ENCODE measurements at places on chromosomes 3 and 15.

DNA sequence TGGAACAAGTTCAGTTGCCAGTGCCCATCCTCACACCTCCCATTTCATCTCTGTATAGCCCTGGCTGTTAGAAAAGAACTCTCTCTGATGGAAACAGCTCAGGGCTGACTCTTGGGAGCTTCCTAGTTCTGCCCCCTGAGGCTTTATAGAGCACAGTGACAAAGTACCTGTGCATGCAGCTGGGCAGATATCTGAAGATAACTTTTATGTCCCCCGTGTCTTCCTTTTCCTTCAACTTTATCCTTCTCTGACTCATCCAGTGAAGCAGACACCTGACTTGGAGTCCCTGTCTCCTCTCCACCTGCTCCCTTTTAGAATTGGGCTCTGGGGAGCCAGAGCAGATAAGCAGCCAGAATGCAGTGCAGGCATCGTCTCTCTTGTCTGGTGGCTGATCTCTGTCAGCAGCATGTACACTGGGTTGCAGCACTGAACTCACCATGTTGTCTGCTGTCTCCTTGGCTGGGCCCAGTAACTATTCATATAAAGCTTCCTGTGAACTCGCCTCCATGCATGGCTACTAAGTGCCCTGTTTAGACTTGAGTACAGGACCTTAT lies 53.9 kb upstream of the PLXNA1 start:
- no peak for DNase-seq

- DNase-seq, result no peak
These were observed 317.5 kb upstream of the IGF1R start for GRCh38 chr15:98330692-98331435.

- no peak for DNase-seq
These were observed 210.5 kb upstream of the TLE3 start for GRCh38 chr15:70308011-70308734.

DNA sequence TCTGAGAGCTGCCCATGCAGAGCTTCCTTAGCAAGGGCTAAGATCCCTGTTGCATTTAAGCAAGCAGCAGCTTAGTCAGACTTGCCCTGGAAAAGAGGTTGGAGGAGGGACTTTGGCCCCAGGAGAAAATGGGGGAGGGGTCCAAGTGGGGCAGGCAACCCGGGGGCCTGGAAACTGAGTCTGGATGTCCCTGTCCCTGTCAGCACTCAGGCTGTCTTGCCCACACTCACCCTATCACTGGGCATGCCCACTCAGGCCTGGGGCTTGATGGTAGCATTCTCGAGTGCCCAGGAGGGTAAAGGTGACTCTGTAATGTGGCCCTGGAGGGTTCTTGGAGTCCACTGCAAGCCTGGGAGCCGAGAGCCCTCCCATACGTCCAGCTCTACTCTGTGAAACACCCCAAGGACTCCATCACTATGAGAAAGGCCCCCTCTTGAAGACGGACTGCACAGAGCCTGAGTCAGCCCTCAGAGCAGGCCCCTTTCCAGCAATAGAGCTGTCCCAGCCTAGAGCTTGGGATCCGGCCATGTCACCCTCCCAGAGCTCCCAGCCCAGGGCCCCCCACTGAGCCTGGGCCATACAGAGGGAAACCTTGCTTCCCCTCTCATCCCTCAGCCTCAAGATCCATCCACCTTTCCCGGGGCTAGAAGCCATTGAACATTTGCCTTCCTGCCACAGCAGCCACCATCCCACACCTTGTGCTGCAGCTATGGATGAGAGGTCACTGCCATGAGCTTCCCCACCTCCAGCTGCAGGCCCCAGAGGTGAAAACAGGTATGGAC lies 13.4 kb downstream of the MYL3 start:
- DNase-seq, result peak; percentile 41

GRCh38 chr3:130711565-130712324 lies 34.9 kb downstream of the PIK3R4 start:
- no peak for DNase-seq

- DNase-seq, result no peak
These were observed 36.4 kb downstream of the SUCNR1 start for GRCh38 chr3:151909681-151910405.

DNA sequence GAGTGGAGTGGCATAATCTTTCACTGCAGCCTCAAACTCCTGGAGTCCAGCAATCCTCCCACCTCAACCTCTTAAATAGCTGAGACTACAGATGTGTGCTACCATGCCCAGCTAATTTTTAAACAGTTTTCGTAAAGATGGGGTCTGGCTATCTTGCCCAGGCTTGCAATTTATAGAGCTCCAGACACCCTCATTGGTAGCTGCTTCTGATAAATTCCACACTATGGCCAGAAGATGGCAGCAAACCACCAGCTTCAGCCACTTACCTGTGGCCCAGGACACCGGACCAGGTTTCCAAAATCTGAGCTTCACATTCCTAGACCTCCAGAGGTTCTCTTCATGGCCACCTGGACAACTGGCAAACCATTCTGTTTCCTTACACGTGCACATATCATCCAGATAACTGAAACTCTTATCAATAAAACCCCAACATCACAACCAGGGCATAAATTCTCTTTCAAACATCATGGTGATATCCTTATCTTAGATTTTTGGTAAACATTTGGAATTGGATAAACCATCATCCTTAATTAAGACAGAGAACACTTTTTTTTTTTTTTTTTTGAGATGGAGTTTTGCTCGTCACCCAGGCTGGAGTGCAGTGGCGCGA lies 28.9 kb downstream of the FBXW12 start:
- DNase-seq, result peak; percentile 72

- DNase-seq, result no peak
These were observed 26.6 kb downstream of the LRRC2 start for GRCh38 chr3:46539443-46540005.

DNA sequence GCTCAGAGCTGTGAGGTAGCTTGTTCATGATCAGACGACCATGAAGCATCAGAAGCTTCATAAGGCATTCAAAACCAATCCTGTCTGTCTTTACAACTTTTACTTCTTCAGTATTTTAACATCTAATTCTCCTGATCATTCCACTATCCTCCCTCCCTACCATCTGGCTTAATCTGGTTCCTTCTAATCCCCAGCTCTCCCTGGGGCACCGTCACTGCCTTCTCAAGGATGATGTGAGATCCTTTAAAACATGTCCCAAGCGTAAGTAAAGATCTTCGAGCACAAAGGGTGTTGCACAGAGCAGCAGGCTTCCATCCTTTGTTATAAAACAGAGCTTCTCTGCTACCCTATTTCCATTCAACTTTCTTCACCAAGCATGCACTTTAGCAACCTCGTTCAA lies 362.7 kb upstream of the ARRDC4 start:
- no peak for DNase-seq

- no peak for DNase-seq
These were observed 59.1 kb upstream of the COL8A1 start for GRCh38 chr3:99579246-99579645.

GRCh38 chr15:81117136-81117535 lies 16.9 kb upstream of the CFAP161 start:
- DNase-seq, result no peak

- DNase-seq, result no peak
These were observed 594.8 kb downstream of the NTRK3 start for GRCh38 chr15:87661454-87662355.

GRCh38 chr3:87201727-87202126 lies 25.4 kb upstream of the CHMP2B start:
- DNase-seq, result no peak

DNA sequence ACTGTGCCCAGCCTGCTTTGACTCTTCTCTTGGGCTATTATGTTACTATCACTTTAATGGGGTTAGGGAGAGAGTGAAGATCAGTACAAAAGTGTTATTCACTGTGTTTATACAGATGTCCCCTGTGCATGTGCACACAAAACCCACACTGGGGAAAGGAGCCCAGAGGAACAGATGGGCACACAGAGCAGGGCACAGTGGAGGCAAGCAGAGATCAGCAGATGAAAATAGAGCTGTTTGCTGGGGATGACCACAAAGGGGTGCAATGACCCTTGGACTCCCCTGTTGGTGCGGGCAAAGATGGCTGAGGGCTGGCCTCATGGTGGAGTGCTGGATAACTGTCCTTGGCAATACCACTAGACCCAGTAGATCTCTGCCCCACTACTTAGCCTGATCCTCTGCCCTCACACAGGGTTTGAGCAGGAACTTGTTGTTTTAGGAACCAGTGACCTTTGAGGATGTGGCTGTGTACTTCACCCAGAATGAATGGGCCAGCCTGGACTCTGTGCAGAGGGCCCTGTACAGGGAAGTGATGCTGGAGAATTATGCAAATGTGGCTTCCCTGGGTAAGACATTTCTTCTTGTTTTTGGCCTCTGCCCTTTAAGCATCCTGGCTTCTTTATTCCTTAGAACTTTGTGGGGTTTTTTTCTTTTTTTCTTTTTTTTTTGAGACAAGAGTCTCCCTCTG lies 5.3 kb downstream of the ZNF620 start:
- DNase-seq, result no peak

GRCh38 chr15:74365598-74366445 lies 1.6 kb downstream of the CYP11A1 start:
- peak; percentile 87 for DNase-seq

GRCh38 chr3:12046406-12046805 lies 42.2 kb downstream of the SYN2 start:
- DNase-seq, result no peak

DNA sequence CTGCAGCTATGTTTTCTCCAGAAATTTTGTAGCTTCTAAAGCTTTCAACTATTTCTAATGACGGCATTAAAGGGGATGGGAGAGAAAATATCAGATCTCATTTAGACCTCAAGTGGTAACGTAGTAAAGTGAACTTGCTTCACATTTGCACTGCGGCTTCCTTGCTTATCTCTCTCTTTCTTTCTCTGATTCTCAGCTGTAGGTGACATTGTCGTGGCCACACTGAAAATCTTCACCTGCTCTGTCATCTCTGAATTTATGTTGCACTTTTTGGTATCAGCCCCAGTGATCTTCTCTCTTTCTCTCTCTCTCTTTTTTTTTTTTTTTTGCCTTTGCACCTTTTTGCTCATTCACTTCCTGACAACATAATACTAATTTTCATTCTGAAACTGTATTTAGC lies 254.1 kb upstream of the SATB1 start:
- DNase-seq, result no peak

- DNase-seq, result no peak
These were observed 39.8 kb upstream of the GMNC start for GRCh38 chr3:190902292-190902691.

- no peak for DNase-seq
These were observed 53.2 kb downstream of the FBN1 start for GRCh38 chr15:48592221-48592731.

DNA sequence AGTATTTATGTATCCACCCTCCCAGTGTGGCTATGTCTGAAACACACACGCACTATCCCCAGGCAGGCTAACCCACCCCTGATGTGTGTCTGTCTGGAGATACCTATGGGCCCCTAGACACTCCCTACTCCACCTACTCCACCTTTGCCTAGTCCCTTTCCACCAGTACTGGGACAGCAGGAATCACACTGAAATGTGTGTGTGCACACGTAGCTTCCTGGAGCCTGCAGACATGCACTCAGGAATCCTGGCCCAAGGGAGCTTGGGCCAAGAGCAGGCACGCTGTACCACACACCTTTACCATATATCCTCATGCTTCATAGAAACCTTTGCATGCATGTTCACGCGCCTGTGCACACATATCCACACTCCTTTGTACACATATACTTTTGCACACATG lies 6.9 kb upstream of the PTH1R start:
- DNase-seq, result no peak

DNA sequence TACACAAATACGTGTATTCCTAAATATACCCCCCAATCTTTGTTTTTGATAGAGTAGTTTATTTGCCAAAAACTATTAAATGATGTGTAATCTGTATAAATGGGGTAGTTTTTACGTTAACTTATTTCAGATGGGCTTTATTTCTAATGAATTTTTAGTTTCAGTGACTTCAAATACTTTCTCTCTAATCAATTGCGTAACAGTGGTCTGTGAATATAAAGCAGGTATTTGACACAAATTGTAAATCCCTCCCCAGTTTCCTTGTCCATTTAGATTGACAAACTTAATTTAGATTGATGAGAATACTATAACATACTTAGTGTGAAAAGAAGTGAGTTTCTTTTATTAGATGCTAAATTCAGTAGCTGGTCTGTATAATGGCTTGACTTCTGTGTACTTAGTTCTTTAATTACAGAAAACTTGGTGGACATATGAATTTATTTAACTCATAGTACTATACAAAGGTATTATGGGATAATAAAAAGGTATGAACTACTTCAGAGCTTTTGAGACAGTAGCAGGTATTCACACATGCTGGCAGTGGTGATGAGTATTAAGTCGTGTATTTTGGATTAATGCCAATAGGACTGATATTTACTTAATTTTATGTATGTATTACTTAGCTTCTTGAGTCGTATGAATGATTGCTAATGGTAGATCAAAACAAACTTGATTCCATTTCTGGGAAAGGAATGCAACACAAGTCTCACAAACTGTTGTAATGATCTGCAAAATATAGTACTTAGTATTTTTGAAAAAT lies 81.6 kb downstream of the STT3B start:
- DNase-seq, result no peak

- no peak for DNase-seq
These were observed 15.2 kb downstream of the MEGF11 start for GRCh38 chr15:66238318-66238717.

- DNase-seq, result no peak
These were observed 163.4 kb upstream of the IQSEC1 start for GRCh38 chr3:13236557-13237173.

DNA sequence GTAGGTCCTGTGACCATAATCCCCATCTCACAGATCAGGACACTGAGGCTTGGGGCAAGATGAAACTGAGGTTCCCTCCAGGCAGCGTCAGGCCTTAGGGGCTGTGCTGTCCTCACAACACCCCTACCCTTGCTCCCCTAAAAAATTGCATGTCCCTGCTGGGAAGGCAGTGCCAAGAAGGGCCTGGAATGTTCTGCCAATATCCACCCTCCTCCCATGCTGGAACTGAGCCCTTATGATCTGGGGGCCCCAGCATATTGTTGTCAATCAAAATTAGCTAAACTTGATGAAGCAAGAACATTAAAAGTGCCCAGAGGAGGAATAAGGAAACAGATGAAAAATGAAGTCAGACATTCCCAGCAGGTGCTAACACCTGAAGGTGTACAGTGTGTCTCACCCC lies 13.4 kb upstream of the RTP3 start:
- DNase-seq, result no peak

DNA sequence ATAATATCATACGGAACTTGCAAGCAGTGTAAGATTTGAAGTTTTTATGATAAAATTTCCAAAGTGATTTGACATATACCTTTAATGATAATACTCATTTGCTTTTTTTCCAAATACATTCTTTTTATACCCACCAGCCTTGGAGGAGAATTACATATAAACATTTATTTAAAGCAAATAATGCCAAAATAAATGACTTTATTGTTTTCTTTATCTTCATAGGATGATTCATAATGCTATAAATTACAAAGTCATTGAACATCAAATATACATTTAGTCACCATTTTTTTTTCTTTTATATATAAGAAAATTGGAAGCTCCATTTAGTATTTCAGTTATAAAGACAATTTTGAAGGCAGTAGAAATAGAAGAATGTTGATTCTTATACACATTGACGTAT lies 450.9 kb downstream of the NAALADL2 start:
- DNase-seq, result no peak

GRCh38 chr3:158050461-158050860 lies 55.8 kb downstream of the SHOX2 start:
- DNase-seq, result no peak
